ENCODE measurements at places on chromosomes 1 and 21.
A peak's percentile ranks its signal among the peaks of the same experiment; 100 is the strongest.

DNA sequence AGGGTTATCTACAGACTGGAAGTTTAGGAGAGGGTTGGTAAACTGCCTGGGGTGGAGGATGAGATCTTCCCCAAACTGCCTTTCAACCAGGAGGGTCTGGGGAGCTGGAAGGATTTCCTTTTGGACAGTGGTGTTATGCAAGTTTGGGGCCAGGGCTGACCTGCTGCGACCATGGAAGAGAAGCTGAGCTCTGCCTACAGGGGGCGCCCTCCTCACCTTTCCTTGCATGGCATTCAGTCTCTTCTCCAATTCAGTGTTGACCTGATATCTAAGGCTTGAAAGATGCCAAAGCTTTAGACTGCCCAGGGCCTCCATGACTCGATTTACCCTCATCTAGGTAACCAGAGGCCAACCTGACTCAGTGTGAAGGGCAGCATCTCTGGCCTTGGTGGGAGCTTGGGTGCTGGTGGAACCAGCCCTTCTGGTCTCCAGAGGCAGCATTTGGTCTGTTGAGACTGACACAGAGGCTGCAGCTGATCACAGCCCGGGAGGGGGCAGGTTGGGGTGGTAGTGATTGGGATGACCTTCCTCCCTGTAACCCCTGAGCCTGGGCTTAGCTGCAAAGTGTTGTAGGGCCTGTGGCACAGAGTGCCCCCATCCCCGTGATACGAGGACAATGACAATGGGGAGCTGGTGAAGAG, 170.0 kb downstream of the GRIK3 start:
- DNase-seq = no peak

GRCh38 chr1:18182398-18183160, 75.0 kb downstream of the IGSF21 start:
- DNase-seq = no peak

GRCh38 chr1:15680561-15681348, 3.4 kb upstream of the PLEKHM2 start:
- peak; percentile 96 for DNase-seq

DNA sequence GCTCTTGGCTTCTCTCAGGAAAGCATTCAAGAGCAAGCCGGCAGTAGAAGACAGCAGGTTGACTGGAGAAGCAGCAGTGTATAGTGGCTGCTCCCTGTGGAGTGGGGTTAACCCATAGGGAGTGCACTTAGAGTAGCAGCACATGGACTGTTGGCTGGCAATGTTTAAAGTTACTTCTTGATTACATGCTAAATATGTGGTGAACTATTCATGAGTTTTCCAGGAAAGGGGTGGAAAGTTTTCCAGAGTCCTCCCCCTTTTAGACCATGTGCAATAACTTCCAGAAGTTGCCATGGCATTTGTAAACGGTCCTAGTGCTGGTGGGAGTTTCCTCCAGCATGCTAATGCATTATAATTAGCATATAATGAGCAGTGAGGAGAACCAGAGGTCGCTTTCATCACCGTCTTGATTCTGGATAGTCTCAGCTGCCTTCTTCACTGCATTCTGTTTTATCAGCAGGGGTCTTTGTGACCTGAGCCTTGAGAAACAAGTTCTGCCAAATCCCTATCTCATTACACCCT, 131.8 kb downstream of the CCDC185 start:
- no peak for DNase-seq

DNA sequence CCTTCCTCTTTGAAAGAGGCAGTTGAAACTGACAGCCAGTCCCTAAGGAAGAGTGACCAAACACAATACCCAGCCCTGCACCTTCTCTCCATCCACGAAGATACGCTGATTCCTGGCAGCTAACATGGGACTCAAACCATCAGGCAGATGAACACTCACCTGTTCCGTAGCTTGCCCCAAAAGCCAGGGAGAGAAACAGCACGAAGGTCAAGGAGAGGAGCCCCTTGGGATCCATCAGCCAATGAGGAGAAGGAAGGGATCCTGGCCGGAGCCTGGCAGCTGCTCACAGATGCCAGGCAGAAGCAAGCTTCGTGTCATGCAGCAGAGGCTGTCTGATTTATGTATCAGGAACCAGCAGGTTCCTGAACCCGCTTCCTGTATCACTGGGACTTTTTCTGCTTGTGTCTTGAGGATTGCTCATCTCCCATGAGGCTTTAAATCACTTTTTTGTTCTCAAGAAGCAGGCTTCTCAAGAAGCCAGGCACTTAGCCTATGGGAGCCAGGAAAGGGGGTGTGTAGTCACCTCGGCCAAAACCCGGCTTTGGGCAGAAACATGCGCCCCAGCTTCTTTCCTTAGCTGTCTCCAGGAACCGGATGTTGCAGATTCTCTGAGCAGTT, at the start of gene SLAMF1:
TSS of gene SLAMF1 (minus strand) at position 334 of the 618 bp plus-strand sequence. CDS start at position 235, 99 bp downstream.
- DNase-seq = no peak

GRCh38 chr1:29839726-29840125, 603.4 kb downstream of the PTPRU start:
- no peak for DNase-seq

GRCh38 chr21:31592963-31593560, 66.4 kb upstream of the SOD1 start:
- DNase-seq = no peak

DNA sequence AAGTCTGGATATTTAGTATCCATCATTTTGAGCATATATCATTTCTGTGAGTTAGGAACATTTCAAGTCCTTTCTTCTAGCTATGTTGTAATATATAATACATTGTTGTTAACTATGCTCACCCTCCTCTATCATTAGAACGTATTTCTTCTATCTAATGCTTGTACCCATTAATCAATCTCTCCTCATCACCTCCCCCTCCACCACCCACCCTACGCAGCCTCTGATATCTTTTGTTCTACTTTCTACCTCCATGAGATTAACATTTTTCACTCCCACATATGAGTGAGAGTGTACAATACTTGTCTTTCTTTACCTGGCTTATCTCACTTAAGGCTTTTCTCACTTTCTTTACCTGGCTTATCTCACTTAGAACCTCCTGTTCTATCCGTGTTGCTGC, 156.2 kb downstream of the FMN2 start:
- DNase-seq = no peak

DNA sequence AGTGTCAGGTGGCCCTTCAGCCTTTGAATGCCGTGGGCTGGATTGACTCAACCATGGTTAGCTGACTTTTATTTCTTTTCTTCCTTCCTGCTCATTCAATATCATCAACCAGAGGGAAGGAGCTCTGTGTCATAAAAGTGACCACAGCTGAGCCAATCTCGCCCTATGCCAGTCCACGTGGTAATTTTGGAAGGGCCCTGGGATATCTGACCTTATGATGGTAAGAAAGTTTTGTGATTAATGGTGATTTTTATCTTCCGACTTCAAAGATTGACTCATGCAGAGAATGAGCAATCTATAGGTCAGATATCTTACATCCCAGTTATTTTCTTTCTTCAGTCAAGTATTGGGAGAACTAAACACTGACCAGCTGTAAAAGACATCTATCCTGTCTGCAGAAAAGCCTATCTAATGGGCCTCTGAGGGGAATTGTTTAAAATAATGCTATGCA, 170.3 kb downstream of the ZC3H11B start:
- peak; percentile 93 for DNase-seq

- no peak for DNase-seq
Observed at GRCh38 chr1:19466112-19466561, 19.2 kb downstream of the CAPZB start.
